Lung (tissue), 17 donors: ENCODE measurements at places on chromosomes 2 and 18. TPM values are rescaled to one million over a fixed set of nuclear protein-coding genes. Genes with fewer than 3 reads are reported as not detected.

Gene PPIL3
- 81.1 TPM for total RNA-seq

Gene LYPD6
- 6.3 TPM for total RNA-seq

Gene DNAJC5G
- total RNA-seq: not detected

Gene AQP12A
- not detected for total RNA-seq

GRCh38 chr2:217325251-217325650 is 465.4 kb upstream of the TNP1 start:
- no peak for DNase-seq
- H3K4me1 ChIP-seq: peaks cover 3% of the 10 kb centered on the region
- H3K36me3 ChIP-seq: no peaks in the 10 kb centered on the region
- H3K27me3 ChIP-seq: no peaks in the 10 kb centered on the region
- H3K27ac ChIP-seq: no peak overlapping the region
- H3K4me3 ChIP-seq: no peak overlapping the region

DNA sequence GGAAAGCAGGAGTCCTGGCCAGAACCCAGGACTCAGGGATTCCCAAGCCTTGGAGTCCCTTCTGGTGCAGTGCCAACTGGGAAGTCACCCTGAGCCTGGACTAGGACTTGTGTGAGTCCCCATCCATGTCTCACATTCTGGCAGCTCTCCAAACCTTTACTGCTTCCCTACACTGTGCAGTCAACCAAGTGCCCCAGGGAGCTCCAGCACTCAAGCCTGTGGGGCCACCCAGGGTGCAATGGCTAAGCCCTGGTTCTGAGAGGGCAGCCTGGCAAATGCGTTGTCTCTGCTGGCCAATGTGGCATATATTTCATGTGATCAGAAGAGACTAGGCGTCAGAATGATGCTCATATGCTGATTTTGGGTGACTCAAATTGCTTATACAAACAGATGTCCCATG is 223.4 kb downstream of the SP3 start:
- no peak overlapping the region for H3K27ac ChIP-seq
- no peak for DNase-seq
- no peaks in the 10 kb centered on the region for H3K4me1 ChIP-seq
- H3K36me3 ChIP-seq: no peaks in the 10 kb centered on the region
- no peak overlapping the region for H3K4me3 ChIP-seq
- no peaks in the 10 kb centered on the region for H3K27me3 ChIP-seq

- H3K4me3 ChIP-seq: no peak overlapping the region
- H3K36me3 ChIP-seq: no peaks in the 10 kb centered on the region
- H3K27ac ChIP-seq: no peak overlapping the region
- no peak for DNase-seq
- no peaks in the 10 kb centered on the region for H3K27me3 ChIP-seq
Observed at GRCh38 chr2:73162856-73163391, 39.5 kb upstream of the NOTO start.

- H3K4me1 ChIP-seq: peaks cover 46% of the 10 kb centered on the region
- H3K4me3 ChIP-seq: no peak overlapping the region
- DNase-seq: no peak
- no peaks in the 10 kb centered on the region for H3K36me3 ChIP-seq
Observed at GRCh38 chr2:10378189-10378588, 69.9 kb downstream of the ODC1 start.

- no peaks in the 10 kb centered on the region for H3K36me3 ChIP-seq
- peaks cover 5% of the 10 kb centered on the region for H3K4me1 ChIP-seq
- no peak overlapping the region for H3K4me3 ChIP-seq
Observed at GRCh38 chr2:133523406-133523805, 44.9 kb downstream of the NCKAP5 start.
